ENCODE measurements at places on chromosomes 4 and X.

- DNase-seq, result no peak
These were observed 177.1 kb downstream of the CBR4 start for GRCh38 chr4:168832763-168833575.

DNA sequence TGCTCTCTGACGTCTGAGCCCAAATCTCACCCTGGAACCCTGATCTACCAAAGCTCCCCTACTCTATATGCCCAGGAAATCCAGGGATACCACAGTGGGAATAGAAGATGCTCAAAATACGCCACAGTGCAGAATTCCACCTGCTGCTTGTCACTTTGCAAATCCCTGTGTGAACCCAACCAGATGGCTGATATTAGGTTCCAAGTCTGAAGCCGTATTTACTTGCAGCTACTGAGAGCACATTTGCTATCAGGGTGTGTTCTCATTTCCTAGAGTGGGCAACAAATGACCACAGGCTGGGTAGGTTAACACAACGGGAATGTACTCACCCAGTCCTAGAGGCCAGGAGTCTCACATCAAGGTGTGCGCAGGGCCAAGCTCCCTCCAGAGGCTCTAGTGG lies 126.8 kb downstream of the MXRA5 start:
- DNase-seq, result no peak

GRCh38 chr4:16617435-16617834 lies 281.0 kb downstream of the LDB2 start:
- no peak for DNase-seq

DNA sequence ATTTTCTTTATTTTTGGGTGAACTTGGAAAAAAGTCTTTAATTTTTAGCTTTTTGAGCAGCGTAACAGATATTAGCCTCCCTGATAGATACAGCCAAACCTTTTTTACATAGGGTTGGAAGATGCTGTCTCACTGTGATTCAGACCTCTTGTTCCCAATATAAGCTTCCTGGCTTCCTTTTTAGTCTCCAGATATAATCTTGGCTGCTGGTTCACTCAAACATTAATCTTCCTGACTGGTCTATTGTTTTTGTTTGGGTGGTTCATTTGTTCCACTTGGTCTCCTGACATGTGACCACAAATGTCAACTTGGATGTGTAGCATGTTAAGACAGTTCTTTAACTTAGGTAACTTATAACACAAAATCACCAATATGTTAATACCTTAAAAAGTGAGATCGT lies 23.0 kb downstream of the RPA4 start:
- no peak for DNase-seq

DNA sequence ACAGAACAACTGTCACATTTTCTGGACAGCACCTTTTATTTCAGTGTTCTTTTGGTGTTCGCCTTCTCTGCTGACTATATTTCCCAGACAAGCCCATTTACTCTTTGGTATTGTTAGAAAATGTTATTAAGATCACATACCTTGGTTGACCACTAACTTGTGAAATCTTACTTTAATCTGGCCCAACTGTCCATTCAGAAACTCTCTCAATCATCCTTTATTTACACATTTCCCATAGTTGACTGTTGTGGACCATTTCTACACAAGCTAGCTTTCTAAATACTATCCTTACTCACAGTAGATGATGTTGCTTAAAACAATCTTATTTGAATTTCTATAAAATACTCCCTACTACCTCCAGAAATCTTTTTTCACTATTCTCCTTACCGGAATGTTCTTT lies 64.7 kb downstream of the QRFPR start:
- DNase-seq, result no peak

DNA sequence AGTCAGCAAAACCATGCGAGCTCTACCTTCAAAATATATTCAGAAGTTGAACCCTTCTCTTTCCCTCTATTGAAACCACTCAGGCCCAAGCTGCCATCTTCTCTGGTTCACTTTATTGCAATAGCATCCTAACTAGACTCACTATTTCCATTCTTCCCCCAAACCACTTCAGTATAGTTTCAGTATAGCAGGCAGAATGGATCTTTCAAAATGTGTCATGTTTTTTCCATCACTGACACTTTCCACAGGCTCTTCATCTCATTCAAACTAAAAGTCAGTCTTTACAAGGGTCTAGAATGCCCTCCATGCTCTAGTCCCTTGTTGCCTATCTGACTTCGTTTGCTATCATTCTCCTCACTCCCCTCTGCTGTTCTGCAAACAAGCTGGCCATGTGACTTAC lies 274.4 kb downstream of the IDS start:
- DNase-seq, result no peak

GRCh38 chr4:8238515-8239053 lies 31.0 kb upstream of the HTRA3 start:
- DNase-seq, result no peak

- DNase-seq, result no peak
These were observed 54.1 kb downstream of the SRPX start for GRCh38 chrX:38166478-38167083.

DNA sequence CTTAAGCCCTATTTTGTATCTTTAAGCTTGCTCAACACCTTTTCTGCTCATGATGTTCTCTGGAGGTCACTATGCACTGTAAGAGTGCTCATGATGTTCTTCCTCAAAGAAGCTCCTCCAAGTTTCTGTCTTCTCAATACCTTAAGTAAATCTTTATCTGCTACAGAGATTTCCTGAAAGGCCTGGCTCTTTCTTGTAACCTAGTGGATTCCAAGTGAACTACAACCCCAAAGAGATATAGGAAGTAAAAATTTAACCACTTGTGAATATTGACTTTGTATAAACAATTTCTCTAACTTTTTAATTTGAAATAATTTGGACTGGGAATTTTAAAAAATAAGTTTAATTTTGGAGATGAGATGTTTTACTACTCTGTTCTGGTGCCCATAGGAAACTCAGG lies 39.3 kb upstream of the XK start:
- no peak for DNase-seq

- DNase-seq, result no peak
These were observed 437.6 kb upstream of the AGA start for GRCh38 chr4:177879851-177880250.

DNA sequence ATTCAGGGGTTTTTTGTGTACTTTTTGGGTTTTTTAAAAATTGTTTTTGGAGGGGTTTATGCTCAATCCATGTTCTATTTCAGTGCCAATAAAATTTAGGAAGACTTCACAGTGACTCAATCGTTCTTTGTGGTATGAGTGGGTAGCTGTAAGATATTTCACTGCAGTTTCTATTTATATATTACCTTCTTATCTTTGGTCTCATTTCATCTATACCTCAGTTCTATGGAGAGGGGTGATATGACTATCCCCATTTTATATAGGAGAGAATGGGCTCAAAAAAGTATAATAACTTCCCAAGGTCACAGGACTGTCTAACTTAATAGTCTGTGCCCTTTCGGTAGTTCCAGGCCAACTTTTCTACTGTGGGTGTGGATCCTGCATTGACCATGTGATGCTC lies 74.4 kb downstream of the MSN start:
- DNase-seq, result no peak

DNA sequence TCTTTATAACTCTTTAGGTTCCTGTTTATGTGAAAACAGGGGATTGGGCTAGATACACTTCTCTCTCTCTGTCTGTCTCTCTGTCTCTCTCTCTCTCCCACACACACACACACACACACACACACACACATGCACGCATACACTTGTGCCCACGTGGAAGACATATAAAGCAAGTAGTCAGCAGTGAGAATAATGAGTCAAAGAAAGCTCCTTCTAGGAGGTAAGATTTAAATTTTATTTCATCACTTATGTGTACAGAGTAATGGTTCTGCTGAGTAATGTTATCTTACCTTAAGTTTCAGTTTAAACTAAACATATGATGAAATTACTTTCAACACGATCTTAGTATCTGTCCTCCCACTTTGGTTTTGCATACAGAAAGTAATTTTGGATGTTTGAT lies 243.0 kb upstream of the TEX13A start:
- no peak for DNase-seq

DNA sequence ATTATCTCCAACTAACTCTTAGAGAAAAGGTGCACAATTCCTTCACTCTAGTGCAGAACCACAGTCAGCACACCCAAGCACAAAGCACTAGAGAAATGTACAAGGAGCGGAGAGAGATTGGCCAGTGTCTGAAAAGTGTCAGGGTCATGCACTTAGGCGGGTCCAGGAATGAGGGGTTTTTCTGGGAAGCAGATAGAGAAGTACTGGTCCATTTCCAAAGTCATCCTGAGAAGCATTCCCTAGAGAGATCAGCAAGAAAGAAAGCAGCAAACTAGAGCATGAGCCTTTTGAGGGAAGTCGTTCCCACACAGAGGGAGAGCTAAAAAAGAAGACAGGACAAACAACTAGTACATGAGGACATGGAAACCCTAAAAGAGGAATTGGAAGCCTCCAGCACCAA lies 168.1 kb upstream of the MAP3K15 start:
- no peak for DNase-seq

- DNase-seq, result no peak
These were observed 917.7 kb upstream of the INTU start for GRCh38 chr4:126715067-126715466.

DNA sequence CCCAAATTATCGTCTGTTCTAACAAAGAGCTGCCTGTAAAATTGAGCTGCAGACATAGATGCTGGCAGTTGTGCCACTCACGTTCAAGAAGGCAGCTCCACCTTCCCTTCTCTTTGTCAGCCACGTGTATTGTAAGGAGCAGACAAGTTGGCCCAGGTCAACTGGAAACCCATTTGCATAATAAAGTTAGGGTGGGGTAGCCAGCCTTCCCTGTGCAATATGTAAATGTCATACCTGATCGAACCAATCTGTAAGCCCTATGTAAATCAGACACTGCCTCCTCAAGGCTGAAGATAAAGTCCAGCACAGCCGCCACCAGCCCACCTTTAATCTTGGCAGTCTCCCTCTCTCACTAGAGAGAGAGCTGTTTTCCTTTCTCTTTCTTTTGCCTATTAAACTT lies 117.2 kb downstream of the TMEM144 start:
- no peak for DNase-seq

- DNase-seq, result no peak
These were observed 860.3 kb upstream of the NDST4 start for GRCh38 chr4:115973768-115974167.

DNA sequence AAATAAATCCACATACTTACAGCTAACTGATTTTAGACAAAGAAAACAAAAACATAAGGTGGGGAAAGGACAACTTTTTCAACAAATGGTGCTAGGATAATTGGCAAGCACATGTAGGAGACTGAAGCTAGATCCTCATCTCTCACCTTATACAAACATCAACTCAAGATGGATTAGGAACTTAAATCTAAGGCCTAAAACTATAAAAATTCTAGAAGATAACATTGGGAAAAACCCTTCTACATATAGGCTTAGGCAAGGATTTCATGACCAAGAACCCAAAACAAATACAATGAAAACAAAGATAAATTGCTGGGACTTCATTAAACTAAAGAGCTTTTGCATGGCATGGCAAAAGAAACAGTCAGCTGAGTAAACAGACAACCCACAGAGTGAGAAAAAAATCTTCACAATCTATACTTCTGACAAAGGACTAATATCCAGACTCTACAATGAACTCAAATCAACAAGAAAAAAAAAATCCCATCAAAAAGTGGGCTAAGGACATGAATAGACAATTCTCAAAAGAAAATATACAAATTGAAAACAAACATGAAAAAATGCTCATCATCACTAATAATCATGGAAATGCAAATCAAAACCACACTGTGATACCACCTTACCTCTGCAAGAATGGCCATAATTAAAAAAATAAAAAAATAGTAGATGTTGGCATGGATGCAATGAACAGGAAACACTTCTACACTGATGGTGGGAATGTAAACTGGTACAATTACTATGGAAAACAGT lies 14.1 kb upstream of the AFP start:
- DNase-seq, result no peak

GRCh38 chr4:127357765-127358164 lies 275.0 kb upstream of the INTU start:
- DNase-seq, result no peak

GRCh38 chrX:34528081-34528480 lies 129.0 kb downstream of the TMEM47 start:
- DNase-seq, result no peak

- no peak for DNase-seq
These were observed 191.7 kb downstream of the TLL1 start for GRCh38 chr4:166064721-166065120.

DNA sequence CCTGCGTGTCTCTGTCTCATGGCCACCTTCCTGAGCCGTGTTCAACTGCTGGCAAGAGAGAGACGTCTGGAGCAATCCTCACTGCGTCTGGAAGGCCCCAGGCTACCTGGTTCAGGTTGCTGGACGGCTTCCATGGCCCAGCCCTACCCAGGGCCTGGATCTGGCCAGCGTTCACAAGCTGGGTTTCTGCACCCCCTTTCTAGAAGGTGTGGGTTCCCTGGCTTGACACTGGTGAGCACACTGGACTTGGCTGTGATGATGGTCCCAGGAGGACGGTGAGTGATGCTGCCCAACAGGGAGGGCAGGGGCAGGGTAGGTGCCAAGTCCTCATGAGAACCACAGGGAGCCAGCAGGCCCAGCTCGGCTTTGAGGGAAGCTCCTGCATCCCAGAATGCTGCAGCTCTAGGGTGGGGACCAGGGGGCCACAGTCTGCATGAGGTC lies 63.4 kb downstream of the HTRA3 start:
- no peak for DNase-seq

GRCh38 chr4:28481565-28481964 lies 1620.9 kb downstream of the STIM2 start:
- no peak for DNase-seq

DNA sequence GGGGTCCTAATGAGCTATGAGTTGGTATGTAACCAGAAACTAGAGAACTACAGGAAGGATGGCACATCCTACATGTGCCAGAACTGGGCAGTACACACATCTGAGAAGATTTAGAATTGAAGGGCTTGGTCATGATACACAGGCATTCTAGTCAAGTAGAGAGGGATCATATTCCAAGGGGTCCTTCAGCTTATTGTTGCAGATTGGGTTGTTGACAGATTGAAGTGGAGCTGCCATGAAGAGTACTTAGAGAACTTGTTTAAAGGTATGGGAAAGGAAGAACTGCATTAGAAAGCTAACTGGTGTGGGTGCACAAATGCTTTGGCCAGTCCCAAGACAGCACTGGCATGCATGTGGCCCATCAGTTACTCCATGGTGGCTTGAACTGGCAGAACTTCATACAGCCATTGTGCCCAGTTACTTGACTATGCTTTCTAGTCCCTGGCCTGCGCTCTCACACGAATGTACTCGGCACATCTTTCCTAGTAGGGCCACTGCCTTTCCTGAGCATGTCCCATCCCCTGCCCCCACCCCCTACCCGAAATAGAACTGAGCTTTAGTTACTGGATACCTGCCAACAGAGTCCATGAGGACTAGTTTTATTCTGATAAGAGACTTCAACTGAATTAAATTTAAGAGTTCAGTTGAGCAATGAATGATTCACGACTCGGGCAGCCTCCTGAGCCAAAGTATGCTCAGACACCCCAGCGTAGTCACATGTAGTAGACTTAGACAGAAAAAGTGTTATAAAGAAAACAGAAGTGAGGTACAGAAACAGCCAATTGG lies 64.0 kb downstream of the CCNG2 start:
- DNase-seq, result no peak

- no peak for DNase-seq
These were observed 41.8 kb downstream of the HTRA3 start for GRCh38 chr4:8311101-8312068.

Data from NCI-H524 treated with DMSO at 0.1 percent for 48 hours (cell line).